ENCODE measurements at places on chromosomes 12 and 14.
A peak's percentile ranks its signal among the peaks of the same experiment; 100 is the strongest.

DNA sequence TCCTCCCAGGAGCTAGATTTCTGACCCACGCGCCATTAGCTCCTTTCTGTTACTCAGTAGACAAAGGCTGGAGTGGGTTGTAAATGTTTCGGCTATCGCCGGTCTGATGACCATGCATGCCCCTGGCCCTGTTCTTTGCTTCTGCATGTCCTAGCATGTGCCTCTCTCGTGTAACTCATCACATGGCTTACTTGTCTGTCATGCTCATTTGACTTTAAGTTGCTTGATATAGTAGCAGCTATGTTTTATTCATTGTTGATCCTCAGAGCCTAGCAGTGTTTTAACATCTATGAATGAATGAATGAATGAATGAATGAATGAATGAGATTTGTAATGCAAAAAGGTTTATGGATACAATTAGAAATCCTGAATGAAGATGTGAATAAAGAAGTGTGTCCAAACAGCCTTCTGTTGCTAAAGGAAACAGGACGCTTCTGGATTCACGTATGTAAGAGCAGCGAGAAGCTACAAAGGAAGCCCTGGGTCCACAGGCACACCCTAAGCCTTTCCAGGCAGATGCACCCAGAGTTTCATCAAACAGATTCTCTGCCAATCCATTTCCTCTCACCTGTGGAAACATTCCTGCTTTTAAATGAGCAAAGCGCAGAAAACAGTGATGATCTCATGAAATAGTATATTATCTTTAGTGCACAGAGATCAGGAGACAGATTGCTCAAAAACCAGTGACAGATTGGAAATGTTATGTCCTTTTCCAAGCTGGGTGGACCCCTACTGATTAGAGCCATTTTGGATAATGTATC is 3.4 kb downstream of the GSG1 start:
- DNase-seq, result no peak

- no peak for DNase-seq
Observed at GRCh38 chr12:3069714-3070113, 7.5 kb upstream of the TSPAN9 start.

DNA sequence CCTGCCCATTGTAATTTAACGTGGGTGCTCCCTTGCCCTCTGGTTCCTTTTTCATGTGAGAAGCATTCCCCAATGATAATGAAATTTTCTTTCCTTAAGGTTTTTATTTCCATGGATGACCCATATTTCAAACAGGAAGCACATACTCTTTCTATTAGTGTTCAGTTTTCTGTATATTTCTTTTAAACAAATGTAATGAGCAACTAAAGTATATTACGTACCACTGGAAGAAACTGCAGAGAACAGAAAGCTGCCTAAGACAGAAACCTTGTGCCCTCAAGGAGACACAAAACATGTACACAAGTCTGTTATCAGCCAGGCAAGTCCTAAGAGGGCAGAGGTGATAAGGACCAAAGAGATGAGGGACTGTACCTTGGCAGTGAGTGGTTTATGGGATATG is 414.9 kb downstream of the ETNK1 start:
- no peak for DNase-seq

GRCh38 chr14:77375973-77376770 is 722 bp downstream of the TMED8 start:
- peak; percentile 34 for DNase-seq

DNA sequence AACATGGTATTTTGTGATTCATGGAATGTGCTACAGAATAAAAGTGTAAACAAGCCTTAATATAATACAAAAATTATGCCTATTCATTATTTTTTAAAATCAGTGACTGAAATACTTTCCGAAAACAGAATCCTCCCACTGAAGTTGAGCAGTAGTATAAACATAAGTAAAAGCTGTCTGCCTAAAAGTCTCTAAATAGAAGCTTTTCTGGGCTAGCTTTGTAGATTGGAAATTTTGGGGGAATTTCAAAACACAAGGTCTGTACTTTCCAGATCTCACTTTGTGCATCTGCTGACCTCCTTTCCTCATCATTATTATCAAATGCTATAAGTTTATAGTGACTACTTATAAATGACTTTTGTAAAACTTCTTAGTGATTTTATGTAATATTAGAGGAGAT is 80.4 kb upstream of the TRHDE start:
- DNase-seq, result no peak

- peak; percentile 30 for DNase-seq
Observed at GRCh38 chr14:26427097-26427496, 170.7 kb downstream of the NOVA1 start.

DNA sequence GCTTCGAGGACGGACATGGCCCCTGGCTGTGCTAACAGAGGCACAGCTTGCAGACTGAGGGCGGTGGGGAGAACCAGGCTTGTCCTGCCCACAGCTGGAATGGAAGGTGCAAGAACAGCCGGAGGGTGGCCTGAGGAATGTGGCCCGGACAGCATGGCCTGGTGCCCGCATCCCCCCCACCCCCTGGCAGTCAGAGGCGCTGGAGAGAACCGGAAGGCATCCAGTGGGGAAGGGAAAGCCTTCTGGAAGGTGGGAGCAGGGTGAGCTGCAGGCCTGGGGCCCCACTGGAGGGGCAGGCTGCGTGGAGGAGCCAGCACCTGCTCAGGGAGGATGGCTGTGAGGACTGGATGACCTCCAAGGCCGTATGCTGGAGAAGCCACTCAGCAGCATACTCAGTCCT is 8.1 kb upstream of the CYP46A1 start:
- DNase-seq, result no peak

DNA sequence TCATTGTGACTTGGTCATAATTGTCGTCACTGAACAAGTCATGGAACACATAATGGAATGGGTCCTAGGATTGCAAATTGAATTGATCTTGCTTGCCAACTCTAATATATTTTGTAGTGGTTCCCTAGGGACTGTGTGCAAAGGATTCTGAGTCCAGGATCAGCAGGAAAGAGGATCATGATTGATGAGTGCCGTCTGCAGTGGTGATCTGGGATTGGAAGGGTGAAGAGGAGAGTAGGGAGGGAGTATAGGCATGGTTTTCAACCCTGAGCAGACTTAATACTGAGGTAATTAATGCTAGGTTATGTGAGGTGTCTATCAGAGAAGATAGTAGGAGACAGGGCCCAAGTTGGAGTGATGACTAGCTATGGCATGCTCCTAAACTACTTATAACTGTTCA is 168.9 kb downstream of the ESR2 start:
- DNase-seq, result no peak

DNA sequence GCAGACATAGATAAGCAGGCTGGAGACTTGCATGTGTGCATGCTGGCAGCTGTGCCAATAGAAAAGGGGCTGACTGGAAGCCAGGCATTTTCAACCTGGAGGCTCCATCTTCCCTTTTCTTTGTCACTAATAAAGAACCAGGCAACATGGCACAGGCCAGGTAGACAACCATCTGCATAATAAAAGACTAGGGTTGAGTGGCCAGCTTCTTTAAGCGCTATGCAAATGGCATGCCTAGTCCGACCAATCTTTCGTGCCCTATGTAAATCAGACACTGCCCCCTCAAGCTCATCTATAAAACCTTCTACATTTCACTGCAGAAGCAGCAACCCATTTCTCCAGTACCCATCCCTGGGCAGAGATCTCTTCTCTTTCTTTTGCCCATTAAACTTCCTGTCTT is 4.6 kb upstream of the KLRC1 start:
- peak; percentile 12 for DNase-seq

DNA sequence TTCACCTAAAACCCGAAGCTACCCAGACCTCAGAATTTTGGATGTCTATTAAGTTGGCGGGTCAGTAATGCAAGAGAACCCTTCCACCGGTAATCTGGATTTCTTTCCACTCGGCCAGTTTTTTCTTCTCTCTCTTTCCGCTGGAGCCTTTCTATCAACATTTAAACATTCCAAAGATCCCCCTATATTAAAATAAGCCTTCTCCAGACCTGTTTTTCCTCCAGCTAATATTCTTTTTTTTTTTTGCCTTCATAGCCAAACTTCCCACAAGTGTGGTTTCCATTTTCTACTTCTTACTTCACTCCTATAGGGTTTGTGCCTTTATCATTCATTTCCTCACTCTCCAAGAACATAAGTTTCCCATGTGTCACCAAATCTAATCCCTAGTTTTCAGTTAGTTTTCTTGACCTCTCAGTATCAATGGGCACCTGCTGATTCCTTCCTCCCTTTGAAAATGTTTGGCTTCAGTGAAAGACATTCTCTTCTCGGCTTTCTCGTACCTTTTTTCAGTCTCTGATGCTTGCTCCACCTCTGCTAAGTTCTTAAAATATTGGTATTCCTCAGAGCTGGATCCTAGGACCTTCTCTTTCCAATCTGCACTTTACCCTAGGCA is 583 bp upstream of the SDR39U1 start:
- DNase-seq, result no peak

DNA sequence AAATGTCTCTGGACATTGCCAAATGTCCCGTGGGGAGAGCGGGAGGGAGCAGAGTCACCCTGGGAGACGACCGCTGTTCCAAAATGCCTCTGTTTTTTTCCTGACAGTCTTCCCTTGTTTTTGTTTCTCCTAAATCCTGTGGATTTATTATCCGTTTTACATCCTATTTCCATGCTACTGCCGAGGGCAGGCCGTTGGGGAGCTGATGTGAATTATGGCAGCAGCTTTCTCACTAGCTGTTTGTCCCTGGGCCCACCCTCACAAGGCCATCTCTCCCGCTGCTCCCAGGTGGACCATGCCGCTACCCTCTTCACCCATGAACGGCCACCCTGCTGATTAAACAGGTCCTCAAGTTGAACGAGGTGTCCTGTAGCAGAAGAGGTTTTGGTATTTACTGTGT is 55.2 kb downstream of the FBXL14 start:
- no peak for DNase-seq

GRCh38 chr14:60775296-60775695 is 40.7 kb downstream of the MNAT1 start:
- no peak for DNase-seq

GRCh38 chr14:71320734-71321573 is 413.7 kb downstream of the PCNX1 start:
- peak; percentile 66 for DNase-seq

GRCh38 chr12:41459111-41459905 is 271.2 kb downstream of the PDZRN4 start:
- DNase-seq, result no peak

- no peak for DNase-seq
Observed at GRCh38 chr14:32078023-32078857, 1.1 kb downstream of the ARHGAP5 start.

DNA sequence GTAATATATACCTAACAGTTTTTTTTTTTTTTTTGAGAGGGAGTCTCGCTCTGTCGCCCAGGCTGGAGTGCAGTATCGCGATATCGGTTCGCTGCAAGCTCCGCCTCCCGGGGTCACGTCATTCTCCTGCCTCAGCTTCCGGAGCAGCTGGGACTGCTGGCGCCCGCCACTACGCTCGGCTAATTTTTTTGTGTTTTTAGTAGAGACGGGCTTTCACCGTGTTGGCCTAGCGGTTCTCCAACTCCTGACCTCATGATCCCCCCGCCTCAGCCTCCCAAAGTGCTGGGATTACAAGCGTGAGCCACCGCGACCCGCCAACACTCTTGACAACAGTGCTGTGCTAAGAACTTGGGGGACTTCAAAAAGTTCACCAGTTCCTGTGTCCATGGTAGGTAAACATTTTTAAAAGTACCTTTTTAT is 63.5 kb downstream of the FOXG1 start:
- DNase-seq, result no peak

DNA sequence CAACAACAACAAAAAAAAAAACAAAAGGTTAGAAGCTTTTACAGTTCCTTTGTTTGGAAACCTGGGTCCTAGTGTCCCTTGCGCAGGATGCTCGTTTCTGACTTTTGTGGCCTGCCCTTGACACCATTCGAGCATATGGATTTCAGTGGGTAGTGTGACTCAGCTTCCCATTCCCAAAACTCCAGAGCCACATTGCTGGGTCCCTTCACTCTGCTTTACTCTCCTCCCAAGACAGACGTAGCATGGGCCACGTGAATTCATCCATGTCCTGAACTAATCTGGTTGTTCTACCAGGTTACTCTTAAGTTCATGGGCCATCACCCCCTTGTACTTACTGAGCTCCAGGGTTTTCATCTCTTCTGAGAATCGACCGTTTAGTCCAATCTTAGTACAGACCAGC is 68.0 kb upstream of the MAX start:
- no peak for DNase-seq

DNA sequence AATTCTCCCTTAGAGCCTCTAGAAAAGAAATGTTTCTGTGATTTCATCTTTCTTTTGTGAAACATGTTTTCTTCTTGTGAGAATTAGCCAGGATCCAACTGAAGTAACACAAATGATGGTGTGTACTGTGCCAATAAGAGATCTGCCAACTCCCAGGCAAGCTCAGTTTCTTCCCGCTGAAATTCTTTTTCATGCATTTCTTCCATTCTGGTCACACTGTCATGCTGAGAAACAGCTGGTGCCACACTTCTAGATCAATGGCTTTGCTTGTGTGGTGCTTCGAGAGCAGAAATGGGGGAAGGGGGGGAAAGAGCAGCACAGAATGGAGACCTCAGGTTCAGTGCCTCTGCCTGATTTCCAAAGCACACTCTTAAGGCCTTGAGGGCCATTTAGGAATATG is 41.4 kb upstream of the FGF6 start:
- peak; percentile 2 for DNase-seq

GRCh38 chr12:63005382-63005781 is 70.4 kb upstream of the PPM1H start:
- no peak for DNase-seq

GRCh38 chr12:2939191-2939590 is 20.0 kb upstream of the TEAD4 start:
- no peak for DNase-seq

DNA sequence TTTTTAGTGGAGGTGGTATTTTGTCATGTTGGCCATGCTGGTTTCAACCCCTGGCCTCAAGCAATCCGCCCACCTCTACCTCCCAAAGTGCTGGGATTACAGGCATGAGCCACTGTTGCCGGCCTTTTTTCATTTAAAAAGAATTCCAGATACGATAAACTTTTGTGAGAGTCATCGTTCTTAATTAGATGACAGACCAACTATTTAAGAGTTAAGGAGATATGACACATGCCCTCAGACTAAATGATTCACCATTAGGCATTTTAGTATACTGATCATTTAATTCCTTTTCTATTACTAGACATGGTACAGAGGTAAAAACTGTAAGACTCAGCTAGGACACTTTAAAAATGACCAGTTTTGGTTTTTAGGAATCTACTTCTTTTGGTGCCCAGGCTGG is 2.4 kb downstream of the ANKRD13A start:
- DNase-seq, result no peak

DNA sequence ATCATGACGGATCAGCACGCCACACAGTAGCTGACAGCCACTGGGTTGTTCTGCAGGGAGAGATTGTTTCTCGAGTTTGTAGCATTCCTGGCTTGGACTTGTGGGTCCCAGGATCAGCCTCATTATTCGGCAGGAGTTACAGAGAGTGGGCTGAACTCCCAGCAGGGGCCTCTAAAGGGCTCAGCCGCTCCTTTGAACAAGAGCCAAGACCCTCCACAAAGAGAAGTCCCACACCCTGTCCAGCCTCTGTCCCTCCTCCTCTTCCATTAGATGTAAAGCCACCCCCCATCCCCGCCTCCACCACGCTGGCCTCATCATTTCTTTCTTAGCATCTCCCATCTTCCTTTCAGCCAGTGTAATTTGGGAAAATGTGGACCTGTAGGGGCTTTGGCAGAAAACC is 96.7 kb upstream of the HSPB8 start:
- DNase-seq, result no peak

Data from mesendoderm (in vitro differentiated cells).